ENCODE measurements at places on chromosomes 3 and 15. TPM values are rescaled to one million over a fixed set of nuclear protein-coding genes. Genes with fewer than 3 reads are reported as not detected.

Gene FBXW12
- total RNA-seq: not detected

Gene DLL4
- 0.25 TPM for total RNA-seq

Gene PEX11A
- 2.0 TPM for total RNA-seq

Gene MYO5C
- total RNA-seq: 0.38 TPM

Gene PLA2G4B
- total RNA-seq: 55.8 TPM

Gene POLQ
- total RNA-seq: 0.36 TPM

DNA sequence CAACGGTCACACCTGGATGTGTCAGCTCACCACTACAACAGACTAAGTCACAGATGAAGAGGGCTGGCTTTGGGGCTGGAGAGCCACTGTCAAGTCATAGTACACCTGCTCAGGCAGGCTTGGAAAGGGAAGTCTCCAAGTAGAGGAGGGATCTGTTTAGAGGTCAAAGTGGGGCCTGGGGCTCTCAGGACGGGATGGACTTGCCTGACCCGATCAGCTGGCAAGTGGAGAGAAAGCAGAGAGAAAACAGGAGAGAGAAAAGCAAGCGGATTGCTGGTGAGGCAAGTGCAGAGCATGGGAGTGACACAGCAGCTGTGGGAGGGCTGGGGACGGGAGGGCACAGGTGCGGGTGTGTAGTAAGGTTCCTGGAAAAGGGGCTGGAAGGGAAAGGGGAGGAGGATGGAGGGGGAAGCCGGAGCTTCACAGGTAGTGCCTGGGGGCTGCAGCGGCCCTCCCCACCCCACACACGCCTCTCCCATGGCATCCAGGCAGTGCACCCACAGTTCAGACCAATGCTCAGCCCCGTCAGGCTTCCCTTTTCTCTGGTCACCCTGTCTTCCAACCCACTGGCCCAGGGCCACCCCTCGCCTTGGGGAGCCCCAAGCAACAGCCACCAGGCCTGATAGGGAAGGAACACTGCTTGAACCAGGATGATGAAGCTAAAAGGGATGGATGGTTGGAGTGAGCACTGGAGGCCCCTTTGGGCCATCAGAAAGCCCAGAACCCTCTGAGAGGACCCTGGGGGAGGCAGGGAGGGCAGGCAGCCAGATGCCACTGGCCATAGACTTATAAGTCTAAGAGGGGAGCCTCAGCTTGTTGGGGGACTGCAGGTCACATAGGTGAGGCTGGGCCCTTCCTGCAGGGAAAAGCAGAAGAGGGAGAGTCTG lies 8.5 kb downstream of the RPS17 start:
- no peak for DNase-seq
- no peak overlapping the region for H3K27ac ChIP-seq
- H3K4me1 ChIP-seq: no peaks in the 10 kb centered on the region
- H3K27me3 ChIP-seq: no peaks in the 10 kb centered on the region
- H3K36me3 ChIP-seq: peaks cover 7% of the 10 kb centered on the region

- peaks cover 3% of the 10 kb centered on the region for H3K4me1 ChIP-seq
- no peak for DNase-seq
- H3K27me3 ChIP-seq: no peaks in the 10 kb centered on the region
- peaks cover 84% of the 10 kb centered on the region for H3K36me3 ChIP-seq
Measured at GRCh38 chr3:52695798-52696671, 9.6 kb downstream of the GLT8D1 start.

GRCh38 chr3:38840987-38841386 lies 25.0 kb upstream of the SCN10A start:
- H3K4me3 ChIP-seq: no peak overlapping the region
- no peaks in the 10 kb centered on the region for H3K4me1 ChIP-seq
- H3K36me3 ChIP-seq: no peaks in the 10 kb centered on the region
- H3K27me3 ChIP-seq: no peaks in the 10 kb centered on the region
- no peak for DNase-seq

GRCh38 chr15:74657846-74658245 lies 38.0 kb downstream of the EDC3 start:
- H3K36me3 ChIP-seq: peaks cover 23% of the 10 kb centered on the region
- DNase-seq: no peak
- H3K27me3 ChIP-seq: no peaks in the 10 kb centered on the region

GRCh38 chr3:154625756-154626155 lies 195.8 kb upstream of the GPR149 start:
- H3K4me3 ChIP-seq: no peak overlapping the region
- H3K4me1 ChIP-seq: no peaks in the 10 kb centered on the region
- no peaks in the 10 kb centered on the region for H3K27me3 ChIP-seq
- H3K27ac ChIP-seq: no peak overlapping the region
- no peak for DNase-seq

GRCh38 chr3:186097663-186098451 lies 11.0 kb downstream of the ETV5 start:
- no peak overlapping the region for H3K27ac ChIP-seq
- H3K36me3 ChIP-seq: no peaks in the 10 kb centered on the region
- peaks cover 26% of the 10 kb centered on the region for H3K27me3 ChIP-seq
- no peak overlapping the region for H3K4me3 ChIP-seq
- DNase-seq: no peak
- peaks cover 6% of the 10 kb centered on the region for H3K4me1 ChIP-seq

- no peak overlapping the region for H3K27ac ChIP-seq
- no peaks in the 10 kb centered on the region for H3K36me3 ChIP-seq
- no peaks in the 10 kb centered on the region for H3K4me1 ChIP-seq
- DNase-seq: no peak
- no peaks in the 10 kb centered on the region for H3K27me3 ChIP-seq
Measured at GRCh38 chr15:61128896-61129295, 100.2 kb downstream of the RORA start.

DNA sequence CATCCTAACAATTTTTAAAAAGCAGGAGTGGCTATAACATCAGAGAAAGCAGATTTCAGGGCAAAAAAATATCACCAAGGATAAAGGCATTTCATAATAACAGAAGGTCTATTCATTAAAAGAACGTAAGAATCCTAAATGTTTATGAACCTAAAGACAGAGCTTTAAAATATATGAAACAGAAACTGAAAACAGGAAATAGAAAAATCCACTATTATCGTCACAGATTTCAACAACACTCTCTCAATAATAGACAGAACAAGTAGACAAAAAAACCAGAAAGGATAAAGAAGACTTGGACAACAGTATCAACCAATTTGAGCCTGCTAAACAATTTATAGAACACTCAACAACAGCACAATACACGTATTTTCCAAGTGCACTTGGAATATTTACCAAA lies 71.4 kb downstream of the FBXL22 start:
- peaks cover 65% of the 10 kb centered on the region for H3K36me3 ChIP-seq
- peaks cover 9% of the 10 kb centered on the region for H3K4me1 ChIP-seq
- no peaks in the 10 kb centered on the region for H3K27me3 ChIP-seq
- H3K4me3 ChIP-seq: no peak overlapping the region

DNA sequence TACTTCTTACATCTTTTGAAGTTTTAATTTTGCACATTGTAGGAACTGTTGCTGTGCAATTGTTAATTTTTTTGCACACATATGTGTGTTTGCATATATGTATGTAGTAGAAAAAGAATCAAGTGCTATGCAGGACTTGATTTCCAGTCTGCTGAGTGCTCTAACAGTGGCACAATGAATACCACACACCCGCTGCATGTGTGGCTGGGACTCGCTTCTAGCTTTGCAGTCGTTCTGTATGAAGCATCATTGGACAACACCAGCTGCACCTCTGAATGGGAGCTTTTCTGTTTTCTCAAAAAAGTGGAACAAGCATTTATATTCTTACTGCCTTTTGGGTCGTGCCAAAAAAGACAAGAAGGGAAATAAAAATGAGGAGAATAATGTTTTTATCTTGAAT lies 564.7 kb downstream of the FOXP1 start:
- no peak for DNase-seq
- no peaks in the 10 kb centered on the region for H3K27me3 ChIP-seq
- peaks cover 6% of the 10 kb centered on the region for H3K36me3 ChIP-seq
- H3K4me1 ChIP-seq: no peaks in the 10 kb centered on the region

DNA sequence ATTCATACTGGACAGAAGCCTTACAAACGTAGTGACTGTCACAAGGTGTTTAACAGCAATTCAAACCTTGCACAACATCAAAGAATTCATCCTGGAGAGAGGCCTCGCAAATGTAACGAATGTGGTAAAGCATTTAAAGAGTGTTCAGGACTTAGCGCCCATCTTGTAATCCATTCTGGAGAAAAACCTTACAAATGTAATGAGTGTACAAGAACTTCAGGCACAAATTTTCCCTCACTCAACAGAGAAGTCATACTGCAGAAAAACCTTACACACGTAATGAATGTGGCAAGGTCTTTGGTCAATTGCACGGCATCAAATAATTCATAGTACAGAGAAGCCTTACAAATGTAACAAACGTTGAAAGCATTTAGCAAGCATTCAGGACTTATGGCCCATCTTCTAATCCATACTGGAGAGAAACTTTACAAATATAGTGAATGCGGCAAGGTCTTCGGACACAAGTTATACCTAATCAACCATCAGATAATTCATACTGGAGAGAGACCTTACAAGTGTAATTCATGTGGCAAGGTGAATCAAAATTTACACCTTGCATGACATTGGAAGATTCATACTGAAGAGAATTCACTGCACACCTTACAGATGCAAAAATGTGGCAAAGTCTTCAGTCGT lies 27.5 kb downstream of the SPCS1 start:
- H3K36me3 ChIP-seq: peaks cover 46% of the 10 kb centered on the region
- no peaks in the 10 kb centered on the region for H3K27me3 ChIP-seq
- DNase-seq: no peak
- H3K27ac ChIP-seq: no peak overlapping the region

DNA sequence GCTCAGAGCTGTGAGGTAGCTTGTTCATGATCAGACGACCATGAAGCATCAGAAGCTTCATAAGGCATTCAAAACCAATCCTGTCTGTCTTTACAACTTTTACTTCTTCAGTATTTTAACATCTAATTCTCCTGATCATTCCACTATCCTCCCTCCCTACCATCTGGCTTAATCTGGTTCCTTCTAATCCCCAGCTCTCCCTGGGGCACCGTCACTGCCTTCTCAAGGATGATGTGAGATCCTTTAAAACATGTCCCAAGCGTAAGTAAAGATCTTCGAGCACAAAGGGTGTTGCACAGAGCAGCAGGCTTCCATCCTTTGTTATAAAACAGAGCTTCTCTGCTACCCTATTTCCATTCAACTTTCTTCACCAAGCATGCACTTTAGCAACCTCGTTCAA lies 362.7 kb upstream of the ARRDC4 start:
- no peak for DNase-seq
- no peaks in the 10 kb centered on the region for H3K27me3 ChIP-seq
- no peaks in the 10 kb centered on the region for H3K4me1 ChIP-seq
- no peaks in the 10 kb centered on the region for H3K36me3 ChIP-seq

- H3K27ac ChIP-seq: no peak overlapping the region
- no peak for DNase-seq
- H3K4me3 ChIP-seq: no peak overlapping the region
- peaks cover 2% of the 10 kb centered on the region for H3K27me3 ChIP-seq
- H3K4me1 ChIP-seq: no peaks in the 10 kb centered on the region
- H3K36me3 ChIP-seq: no peaks in the 10 kb centered on the region
Measured at GRCh38 chr3:170761103-170761502, 108.9 kb downstream of the RPL22L1 start.

All from T-cell (primary cell).